ENCODE measurements at places on chromosomes 3 and 15. TPM values are rescaled to one million over a fixed set of nuclear protein-coding genes. Genes with fewer than 3 reads are reported as not detected.

DNA sequence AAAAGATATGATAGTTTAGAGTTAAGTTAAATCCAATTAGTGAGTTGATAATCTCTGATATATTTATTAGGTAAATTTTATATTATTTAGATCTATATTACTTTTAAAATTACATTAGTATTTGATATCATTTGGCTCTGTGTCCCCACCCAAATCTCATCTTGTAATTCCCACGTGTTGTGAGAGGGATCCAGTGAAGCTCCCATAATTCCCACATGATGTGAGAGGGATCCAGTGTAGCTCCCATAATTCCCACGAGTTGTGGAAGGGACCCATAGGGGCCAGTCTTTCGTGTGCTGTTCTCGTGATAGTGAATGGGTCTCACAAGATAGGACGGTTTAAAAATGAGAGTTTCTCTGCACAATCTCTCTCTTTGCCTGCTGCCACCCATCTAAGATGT, 1183.6 kb downstream of the NSUN3 start:
- no peaks in the 10 kb centered on the region for H3K4me1 ChIP-seq
- H3K36me3 ChIP-seq: no peaks in the 10 kb centered on the region
- no peak overlapping the region for H3K4me3 ChIP-seq

The GOLGA8T gene
- not detected for total RNA-seq

The AADACL2 gene
- not detected for total RNA-seq

- H3K36me3 ChIP-seq: peaks cover 67% of the 10 kb centered on the region
- peak overlapping the region; percentile 74 for H3K27ac ChIP-seq
- peaks cover 72% of the 10 kb centered on the region for H3K4me1 ChIP-seq
- no peak overlapping the region for H3K4me3 ChIP-seq
These were observed 106.8 kb downstream of the MBNL1 start for GRCh38 chr3:152375546-152375945.

GRCh38 chr15:101266787-101267186, 10.5 kb downstream of the SELENOS start:
- no peak for DNase-seq
- H3K27ac ChIP-seq: no peak overlapping the region
- H3K4me1 ChIP-seq: peaks cover 2% of the 10 kb centered on the region
- peaks cover 3% of the 10 kb centered on the region for H3K36me3 ChIP-seq
- no peaks in the 10 kb centered on the region for H3K27me3 ChIP-seq
- H3K4me3 ChIP-seq: no peak overlapping the region

DNA sequence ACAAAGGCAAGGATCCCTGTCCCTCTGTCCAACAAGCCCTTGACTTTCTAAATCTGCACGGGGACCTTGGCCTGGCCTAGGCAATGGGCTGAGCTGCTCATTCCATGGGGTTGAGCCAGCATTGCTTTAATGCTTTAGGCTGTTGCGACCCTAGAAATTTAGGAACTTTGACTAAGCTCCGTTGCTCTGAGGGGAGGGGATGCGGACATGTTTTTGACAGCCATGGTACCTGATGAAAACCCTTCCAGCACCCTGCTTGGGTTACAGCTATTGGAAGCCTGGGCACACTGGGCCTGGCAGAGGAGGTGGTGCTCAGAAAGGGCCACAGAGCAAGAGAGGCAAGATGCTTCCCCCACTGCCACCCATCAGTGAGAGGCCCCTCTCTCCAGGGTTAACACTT, 37.1 kb downstream of the SYNM start:
- H3K27ac ChIP-seq: no peak overlapping the region
- H3K36me3 ChIP-seq: no peaks in the 10 kb centered on the region
- H3K4me1 ChIP-seq: no peaks in the 10 kb centered on the region
- no peak for DNase-seq
- no peak overlapping the region for H3K4me3 ChIP-seq
- H3K27me3 ChIP-seq: no peaks in the 10 kb centered on the region

DNA sequence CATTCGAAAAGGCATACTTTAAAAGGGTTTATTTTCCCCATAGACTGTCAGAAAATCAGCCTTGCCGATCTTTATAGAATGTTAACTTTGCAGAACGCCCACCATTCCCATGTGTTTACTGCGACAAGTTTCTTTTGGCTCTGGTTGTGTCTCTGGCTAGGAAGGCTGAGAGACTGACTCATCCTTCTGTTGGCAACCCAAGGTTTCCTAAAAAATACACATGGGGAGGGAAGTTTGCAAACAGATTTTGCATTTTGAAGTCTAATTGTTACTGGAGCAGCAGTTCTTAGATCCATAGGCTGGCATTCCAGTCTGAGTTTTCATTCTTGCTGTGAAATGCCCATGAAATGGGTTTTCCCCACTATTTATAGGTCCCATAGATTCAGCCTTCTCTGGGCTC, 37.9 kb upstream of the MINAR1 start:
- peaks cover 3% of the 10 kb centered on the region for H3K4me1 ChIP-seq
- no peaks in the 10 kb centered on the region for H3K27me3 ChIP-seq
- H3K27ac ChIP-seq: no peak overlapping the region
- DNase-seq: no peak

The STX19 gene
- not detected for total RNA-seq

DNA sequence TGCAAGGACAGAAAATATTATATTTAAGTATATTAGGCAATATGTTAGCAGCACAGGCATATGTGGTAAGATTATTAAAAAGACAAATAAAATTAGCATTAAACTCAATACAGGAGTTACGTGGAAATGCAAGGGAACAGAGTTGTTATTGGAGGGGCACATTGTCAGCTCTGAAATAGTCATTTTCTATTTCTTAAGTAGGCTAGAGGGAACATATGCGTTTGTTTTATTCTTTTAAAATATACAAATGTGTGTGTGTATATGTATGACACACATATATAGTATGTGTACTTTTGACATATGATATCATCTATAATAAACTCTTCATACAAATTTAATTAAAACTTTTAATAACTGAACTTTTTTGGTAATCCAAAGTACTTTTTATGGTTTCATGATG, 22.8 kb upstream of the VEPH1 start:
- no peaks in the 10 kb centered on the region for H3K4me1 ChIP-seq
- no peak overlapping the region for H3K27ac ChIP-seq
- DNase-seq: no peak
- peaks cover 7% of the 10 kb centered on the region for H3K27me3 ChIP-seq
- no peaks in the 10 kb centered on the region for H3K36me3 ChIP-seq
- H3K4me3 ChIP-seq: no peak overlapping the region

The DNASE1L3 gene
- total RNA-seq: not detected

- H3K36me3 ChIP-seq: no peaks in the 10 kb centered on the region
- H3K4me1 ChIP-seq: peaks cover 7% of the 10 kb centered on the region
- no peak overlapping the region for H3K27ac ChIP-seq
- no peaks in the 10 kb centered on the region for H3K27me3 ChIP-seq
- H3K4me3 ChIP-seq: no peak overlapping the region
These were observed 279.3 kb downstream of the KCNH8 start for GRCh38 chr3:19427422-19428149.

The KCNAB1 gene
- 0.16 TPM for total RNA-seq

The PLSCR4 gene
- not detected for total RNA-seq

DNA sequence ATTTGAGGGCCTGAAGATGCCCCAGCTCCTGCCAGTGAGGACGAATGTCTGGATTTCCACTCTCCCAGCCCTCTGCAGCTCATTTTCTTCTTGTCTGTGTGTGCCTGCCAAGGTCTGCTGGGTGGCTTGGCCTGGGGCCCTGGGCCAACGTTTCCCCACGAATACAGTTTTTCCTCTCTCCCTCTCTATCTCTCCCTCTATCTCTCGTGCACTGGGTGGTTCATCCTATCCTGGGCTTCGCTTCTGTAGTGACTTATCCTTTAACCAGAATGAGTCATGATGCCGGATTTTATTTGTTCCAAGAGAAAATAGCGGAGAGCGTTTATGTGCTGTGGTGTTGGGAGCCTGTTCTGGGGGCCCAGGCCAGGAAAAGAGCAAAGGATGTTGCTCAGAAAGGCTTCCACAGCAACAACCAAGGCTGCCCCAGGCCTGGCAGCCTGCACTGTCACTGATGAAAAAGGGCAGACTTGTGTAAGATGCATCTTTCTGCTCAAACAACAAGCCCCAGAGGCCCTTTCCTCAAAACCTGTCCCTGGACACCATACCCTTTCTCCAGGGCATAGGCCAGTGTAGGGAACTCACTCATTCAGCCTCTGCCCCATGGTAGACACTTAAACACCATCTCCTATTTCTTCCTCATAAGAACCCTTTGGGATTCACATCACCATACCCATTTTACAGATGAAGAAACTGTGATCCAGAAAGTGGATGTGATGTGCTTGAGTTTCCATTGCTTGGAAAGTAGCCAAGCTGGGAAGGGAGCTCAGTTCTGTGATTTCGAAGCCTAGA, 47.3 kb downstream of the ITGA11 start:
- H3K4me3 ChIP-seq: no peak overlapping the region
- H3K27me3 ChIP-seq: no peaks in the 10 kb centered on the region
- peaks cover 5% of the 10 kb centered on the region for H3K4me1 ChIP-seq
- DNase-seq: no peak
- peak overlapping the region; percentile 4 for H3K27ac ChIP-seq

DNA sequence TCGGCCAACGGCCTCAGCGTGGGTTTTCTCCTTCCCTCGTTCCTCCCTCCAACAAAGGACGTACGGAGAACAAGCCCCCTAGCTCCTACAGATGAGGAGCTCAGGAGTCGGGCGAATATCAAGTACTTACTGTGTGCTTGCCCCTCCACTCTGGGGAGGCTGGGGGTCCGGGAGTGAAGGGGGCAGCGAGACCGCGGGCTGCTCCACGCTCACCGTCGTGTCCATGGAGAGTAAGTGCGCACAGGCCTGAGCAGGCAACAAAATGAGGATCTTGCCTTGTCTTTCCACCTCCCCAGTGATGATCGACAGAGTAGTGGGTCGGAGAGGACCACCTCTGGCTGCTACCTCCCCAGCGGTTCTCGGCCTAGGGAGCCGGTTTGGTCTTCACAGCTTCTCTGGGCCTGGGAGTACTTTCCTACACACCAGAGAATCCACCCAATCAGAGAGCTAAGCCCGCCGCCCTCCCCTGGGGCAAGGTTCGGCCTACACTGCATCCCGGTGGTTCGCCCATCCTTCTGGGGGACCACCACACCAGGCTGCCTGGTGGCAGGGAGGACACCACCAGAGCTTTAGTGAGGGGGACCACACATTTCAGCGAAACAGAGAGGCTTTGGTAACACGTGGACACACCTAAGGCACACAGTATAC, 603 bp upstream of the TRANK1 start:
- no peaks in the 10 kb centered on the region for H3K27me3 ChIP-seq
- DNase-seq: no peak
- peak overlapping the region; percentile 90 for H3K4me3 ChIP-seq
- peaks cover 24% of the 10 kb centered on the region for H3K4me1 ChIP-seq
- no peaks in the 10 kb centered on the region for H3K36me3 ChIP-seq
- peak overlapping the region; percentile 91 for H3K27ac ChIP-seq

GRCh38 chr3:19945534-19945933, 1.4 kb upstream of the RAB5A start:
- peaks cover 37% of the 10 kb centered on the region for H3K4me1 ChIP-seq
- DNase-seq: no peak
- H3K4me3 ChIP-seq: peak overlapping the region; percentile 95
- peaks cover under 1% of the 10 kb centered on the region for H3K27me3 ChIP-seq
- peak overlapping the region; percentile 99 for H3K27ac ChIP-seq
- no peaks in the 10 kb centered on the region for H3K36me3 ChIP-seq

GRCh38 chr3:52777959-52778805, 783 bp downstream of the ITIH1 start:
- H3K27ac ChIP-seq: no peak overlapping the region
- H3K4me1 ChIP-seq: peaks cover 4% of the 10 kb centered on the region
- H3K4me3 ChIP-seq: no peak overlapping the region
- no peaks in the 10 kb centered on the region for H3K36me3 ChIP-seq
- peaks cover 3% of the 10 kb centered on the region for H3K27me3 ChIP-seq

The CCR2 gene
- 0.16 TPM for total RNA-seq

DNA sequence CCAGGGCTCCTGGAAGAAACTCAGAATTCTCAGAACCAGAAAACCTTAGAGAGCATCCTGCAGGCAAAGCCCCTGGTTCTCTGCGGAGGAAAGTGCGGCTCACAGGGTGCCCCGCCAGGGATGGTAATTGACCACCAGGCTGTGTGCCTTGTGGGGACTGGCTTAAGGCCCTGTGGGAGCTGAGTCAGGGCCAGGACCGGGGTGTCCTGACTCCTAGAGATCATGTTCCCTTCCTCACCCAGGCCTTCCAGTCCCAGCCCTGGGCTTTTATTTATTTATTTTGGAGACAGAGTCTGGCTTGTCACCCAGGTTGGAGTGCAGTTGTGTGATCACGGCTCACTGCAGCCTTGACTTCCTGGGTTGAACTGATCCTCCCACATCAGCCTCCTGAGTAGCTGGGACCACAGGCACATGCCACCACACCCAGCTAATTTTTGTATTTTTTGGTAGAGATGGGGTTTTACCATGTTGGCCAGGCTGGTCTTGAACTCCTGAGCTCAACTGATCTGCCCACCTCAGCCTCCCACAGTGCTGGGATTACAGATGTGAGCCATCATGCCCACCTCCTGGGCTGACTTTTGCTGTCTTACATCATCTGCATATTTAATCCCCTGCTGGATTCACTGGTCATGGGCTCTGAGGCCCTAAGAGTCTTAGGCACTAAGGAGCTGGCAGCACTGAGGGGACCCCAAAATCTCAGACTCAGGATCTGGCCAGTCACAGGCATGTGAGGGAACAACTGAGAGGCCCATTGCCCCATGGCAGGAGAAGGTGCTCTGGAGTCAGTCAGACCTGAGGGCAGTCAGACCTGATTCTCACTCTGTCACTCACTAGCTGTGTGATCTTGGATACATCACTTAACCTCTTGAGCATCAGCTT, 20.4 kb upstream of the LAMP3 start:
- no peak overlapping the region for H3K4me3 ChIP-seq
- H3K4me1 ChIP-seq: peaks cover 5% of the 10 kb centered on the region
- no peak overlapping the region for H3K27ac ChIP-seq
